ENCODE measurements at places on chromosomes 1 and 21.

DNA sequence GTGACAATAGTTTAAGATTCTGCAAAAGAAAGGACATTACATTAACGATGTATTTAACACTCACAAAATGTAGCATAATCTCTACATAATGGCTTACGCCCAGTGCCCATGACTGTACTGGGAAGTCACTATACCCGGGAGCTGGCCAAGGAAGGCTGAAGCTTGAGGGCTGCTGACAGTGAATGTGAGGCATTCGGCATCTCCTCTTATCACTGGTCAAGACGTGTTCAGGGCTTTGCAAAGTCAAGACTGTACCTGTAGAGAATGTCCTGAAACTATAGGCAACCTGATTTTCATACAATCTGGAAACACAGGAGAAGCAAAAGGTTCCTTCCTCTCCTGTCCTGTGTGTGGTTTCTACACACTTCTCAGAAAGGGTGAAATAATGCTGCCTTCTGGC lies 12.7 kb upstream of the IFNGR2 start:
- DNase-seq: no peak

- no peak for DNase-seq
Measured at GRCh38 chr1:113207019-113207418, 134.0 kb downstream of the LRIG2 start.

DNA sequence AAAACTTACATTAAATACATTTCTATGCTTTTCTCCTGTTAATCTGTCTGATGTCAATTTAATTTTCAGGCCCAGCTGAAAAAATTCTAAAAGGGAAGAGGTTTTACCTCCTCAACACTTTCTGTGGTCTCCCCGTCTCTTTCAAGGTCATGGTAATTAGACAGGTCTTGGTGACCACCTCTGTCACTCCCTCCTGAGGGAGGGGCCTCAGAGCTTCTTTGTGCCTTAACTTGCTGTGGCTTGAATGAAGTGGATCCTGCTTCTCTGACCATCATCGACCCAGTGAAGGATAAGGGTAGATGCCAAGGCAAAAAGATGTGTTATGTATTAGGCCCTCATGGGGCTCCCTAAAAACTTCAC lies 40.8 kb upstream of the OSBPL9 start:
- no peak for DNase-seq

DNA sequence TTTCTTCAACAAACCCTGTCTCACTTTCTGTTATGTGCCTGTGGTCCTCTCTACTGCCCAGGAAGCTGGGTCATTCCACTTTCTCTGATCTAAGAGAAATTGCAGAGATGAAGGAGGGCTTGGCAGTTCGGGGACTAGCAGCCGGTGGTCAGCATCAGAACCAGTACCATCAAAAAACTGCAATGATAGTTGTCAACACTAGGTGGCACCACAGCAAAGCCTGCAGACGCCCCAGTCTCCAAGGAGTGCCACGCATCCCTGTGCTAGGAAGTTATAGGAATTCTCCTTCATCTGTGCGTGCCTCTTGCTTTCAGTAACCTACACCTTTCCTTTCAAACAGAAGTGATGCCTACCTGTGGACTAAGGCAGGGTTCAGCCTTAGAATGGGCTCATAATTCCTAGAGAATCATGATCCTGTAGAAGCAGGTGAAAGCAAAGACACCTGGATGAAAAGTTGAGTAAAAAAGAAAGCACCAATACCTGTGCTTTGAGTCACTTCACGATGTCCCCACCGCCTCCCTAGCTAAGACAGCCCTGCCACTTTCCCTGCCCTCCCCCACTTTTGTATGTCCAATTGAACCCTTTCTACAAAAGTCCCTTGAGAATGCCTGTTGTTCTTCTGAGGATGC lies 129.2 kb downstream of the ADAMTS1 start:
- DNase-seq: no peak

GRCh38 chr1:5140136-5140535 lies 485.7 kb downstream of the AJAP1 start:
- DNase-seq: no peak

GRCh38 chr1:216184126-216184680 lies 239.0 kb downstream of the USH2A start:
- DNase-seq: no peak

DNA sequence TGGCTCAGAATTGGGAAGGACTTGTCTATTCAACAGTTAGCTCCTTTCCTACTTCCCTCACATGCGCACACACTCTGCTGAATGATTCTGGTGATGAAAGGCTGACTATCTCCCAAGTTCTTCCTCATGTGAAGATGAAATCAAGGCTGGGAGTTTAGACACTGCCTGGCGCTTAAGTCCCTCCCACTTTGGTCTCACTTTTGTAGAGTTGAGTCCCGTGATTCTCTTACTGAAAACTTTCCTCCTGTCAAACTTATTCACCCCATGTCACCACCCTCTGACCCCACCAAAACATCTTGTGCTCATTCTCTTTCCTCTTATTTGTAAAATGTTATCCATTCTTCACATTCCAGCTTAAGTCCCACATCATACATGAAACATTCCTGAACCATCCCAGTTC lies 8.4 kb upstream of the MRPS6 start:
- no peak for DNase-seq

- no peak for DNase-seq
Measured at GRCh38 chr1:87961992-87962391, 633.3 kb downstream of the LMO4 start.

- no peak for DNase-seq
Measured at GRCh38 chr1:176847052-176847451, 317.5 kb downstream of the ASTN1 start.

- DNase-seq: no peak
Measured at GRCh38 chr21:43267391-43268085, 98.7 kb downstream of the CRYAA start.

- no peak for DNase-seq
Measured at GRCh38 chr1:93448292-93448982, 519 bp downstream of the FNBP1L start.

DNA sequence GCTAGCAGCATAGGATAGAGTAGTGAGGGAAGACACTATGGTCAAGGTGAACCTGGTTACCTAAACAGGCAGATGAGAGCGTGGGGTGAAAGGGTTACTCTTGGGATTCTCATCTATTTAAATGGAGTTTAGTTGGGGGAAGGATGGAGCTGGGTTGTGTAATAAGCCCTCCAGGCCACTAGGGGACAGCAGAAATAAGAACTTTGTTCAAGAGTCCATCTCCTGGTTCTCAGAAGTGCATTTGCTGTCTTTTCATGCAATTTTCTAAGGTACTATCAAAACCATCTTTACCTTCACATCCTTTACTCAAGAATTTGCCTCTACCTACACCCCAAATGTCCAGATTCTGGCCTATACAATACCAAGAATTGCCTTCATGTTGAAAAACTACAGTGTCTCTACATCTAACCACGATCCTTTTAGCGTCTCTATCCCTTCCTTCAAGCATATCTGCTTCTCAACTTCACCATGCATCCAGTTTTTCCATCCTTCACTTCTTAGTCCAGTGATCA lies 28.0 kb downstream of the SLAMF1 start:
- DNase-seq: no peak

DNA sequence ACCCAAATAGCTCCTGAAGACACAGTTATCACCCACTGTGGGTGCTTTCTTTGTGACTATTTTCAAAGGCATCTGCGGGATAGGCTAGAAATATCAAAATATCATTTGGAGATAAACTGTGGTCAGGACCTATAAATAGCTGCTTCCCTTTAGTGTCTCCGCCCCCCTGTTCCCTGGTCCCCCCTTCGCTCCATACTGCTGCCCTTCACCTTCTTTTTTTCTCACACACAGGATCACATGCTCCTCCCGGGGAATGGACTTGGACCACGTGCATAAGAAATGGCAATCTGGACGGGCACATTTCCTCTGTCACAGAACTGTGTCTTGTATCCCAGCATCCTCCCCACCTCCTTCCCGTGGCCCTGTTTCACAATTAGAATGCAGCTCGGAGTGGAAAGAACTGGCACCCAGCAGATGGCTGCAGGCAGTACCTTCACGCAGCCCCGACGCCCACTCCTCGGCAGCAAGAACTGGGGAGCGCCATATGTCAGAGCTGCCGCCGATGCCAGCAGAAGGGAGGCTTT lies 68.8 kb upstream of the SSX2IP start:
- DNase-seq: no peak

- no peak for DNase-seq
Measured at GRCh38 chr1:217718873-217719272, 87.7 kb downstream of the SPATA17 start.

- peak; percentile 36 for DNase-seq
Measured at GRCh38 chr21:35217504-35218060, 168.5 kb upstream of the RUNX1 start.

Data from T-helper 1 cell (primary cell).